ENCODE measurements at places on chromosomes 16 and 17. TPM values are rescaled to one million over a fixed set of nuclear protein-coding genes. Genes with fewer than 3 reads are reported as not detected.

The SLFN14 gene
- total RNA-seq = not detected

The CDH15 gene
- 0.29 TPM for total RNA-seq

The ABCA8 gene
- total RNA-seq = 103 TPM

The CDH1 gene
- total RNA-seq = not detected

The COG4 gene
- 36.0 TPM for total RNA-seq

The C16orf46 gene
- total RNA-seq = 2.1 TPM

The TEKT1 gene
- total RNA-seq = not detected

The FZD2 gene
- total RNA-seq = 22.6 TPM

The TVP23A gene
- 1.2 TPM for total RNA-seq

The FAM171A2 gene
- 2.6 TPM for total RNA-seq

The C17orf78 gene
- total RNA-seq = not detected

The CDK12 gene
- 27.8 TPM for total RNA-seq

The PYY gene
- not detected for total RNA-seq

The PHB1 gene
- 52.6 TPM for total RNA-seq

The CDRT15L2 gene
- not detected for total RNA-seq

The HCRT gene
- total RNA-seq = not detected

The KRT25 gene
- not detected for total RNA-seq

The KCNH6 gene
- not detected for total RNA-seq

The GFAP gene
- total RNA-seq = not detected

The GLIS2 gene
- total RNA-seq = 9.4 TPM

The KIF2B gene
- not detected for total RNA-seq

The CDK5R1 gene
- total RNA-seq = 1.4 TPM

The WBP2 gene
- total RNA-seq = 35.1 TPM

The CCL11 gene
- 2.2 TPM for total RNA-seq

The SLC5A10 gene
- total RNA-seq = not detected

The SLC13A2 gene
- not detected for total RNA-seq

The RPS15A gene
- 3,708 TPM for total RNA-seq

The HOXB7 gene
- not detected for total RNA-seq

The DNAH3 gene
- total RNA-seq = not detected

The ASPHD1 gene
- total RNA-seq = 11.4 TPM

The HOXB8 gene
- not detected for total RNA-seq

The KRT31 gene
- not detected for total RNA-seq

The MYH1 gene
- not detected for total RNA-seq

The PCGF2 gene
- 12.4 TPM for total RNA-seq

The PRSS53 gene
- total RNA-seq = 1.2 TPM

The TP53TG3D gene
- not detected for total RNA-seq

The PRAC1 gene
- not detected for total RNA-seq

The KCNJ2 gene
- 0.62 TPM for total RNA-seq
